ENCODE measurements at places on chromosomes 5 and 9.

DNA sequence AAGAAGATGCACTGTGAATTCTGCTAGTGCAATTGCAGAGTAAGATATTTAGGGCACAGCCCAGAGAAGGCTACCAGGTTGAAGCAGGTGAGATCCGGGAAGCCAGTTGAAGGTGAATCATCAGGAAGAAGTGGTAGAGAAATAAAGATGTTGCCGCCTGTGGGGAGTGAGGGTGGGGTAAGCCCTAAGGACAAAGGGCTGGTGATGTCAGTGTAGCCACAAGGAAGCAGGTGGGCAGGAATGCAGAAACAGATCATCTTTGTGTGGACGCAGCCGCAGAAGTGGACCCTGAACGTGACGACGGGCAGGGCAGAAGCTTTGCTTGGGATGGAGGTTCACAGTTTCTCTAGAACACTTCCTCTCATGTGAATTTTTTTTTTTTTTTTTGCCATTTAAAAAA, 164.2 kb downstream of the ACTL7B start:
- DNase-seq: no peak

DNA sequence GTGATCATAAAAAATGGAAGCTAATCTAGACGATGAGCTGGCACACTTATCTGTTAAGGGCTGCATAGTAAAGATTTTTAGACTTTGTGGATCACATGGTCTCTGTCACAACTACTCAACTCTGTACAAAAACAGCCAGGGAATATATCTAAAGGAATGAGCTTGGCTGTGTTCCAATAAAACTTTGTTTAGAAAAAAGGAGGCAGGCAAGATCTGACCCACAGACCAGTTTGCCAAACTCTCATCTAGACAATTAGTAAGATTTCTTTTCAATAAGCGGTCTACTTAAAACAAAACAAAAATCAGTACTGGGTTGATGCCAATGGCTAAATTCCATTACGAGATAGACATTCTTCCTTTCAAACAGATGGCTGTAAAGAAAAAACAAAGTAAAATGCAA, 53.0 kb upstream of the RETREG1 start:
- DNase-seq: no peak

DNA sequence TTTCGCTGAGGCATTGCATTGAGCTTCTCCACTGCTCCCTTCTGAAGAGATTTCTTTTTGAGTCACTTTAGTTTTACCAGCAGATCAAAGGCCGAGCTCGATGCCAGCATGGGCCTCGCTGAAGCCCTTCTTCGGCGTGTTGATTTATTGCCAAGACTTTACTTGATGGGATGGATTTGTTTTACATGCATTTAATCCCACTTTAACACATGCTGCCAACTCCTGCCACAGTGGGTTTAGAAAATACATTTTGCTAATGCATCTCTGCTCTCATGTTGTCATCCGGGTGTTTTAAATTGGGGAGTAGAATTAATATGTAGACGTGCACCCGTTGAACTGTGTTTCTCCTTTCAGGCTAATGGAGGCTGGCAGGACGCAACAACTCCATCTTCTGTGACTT, 218.3 kb downstream of the PBX3 start:
- DNase-seq: no peak

GRCh38 chr9:21964925-21965385, 29.2 kb downstream of the CDKN2A start:
- DNase-seq: no peak

DNA sequence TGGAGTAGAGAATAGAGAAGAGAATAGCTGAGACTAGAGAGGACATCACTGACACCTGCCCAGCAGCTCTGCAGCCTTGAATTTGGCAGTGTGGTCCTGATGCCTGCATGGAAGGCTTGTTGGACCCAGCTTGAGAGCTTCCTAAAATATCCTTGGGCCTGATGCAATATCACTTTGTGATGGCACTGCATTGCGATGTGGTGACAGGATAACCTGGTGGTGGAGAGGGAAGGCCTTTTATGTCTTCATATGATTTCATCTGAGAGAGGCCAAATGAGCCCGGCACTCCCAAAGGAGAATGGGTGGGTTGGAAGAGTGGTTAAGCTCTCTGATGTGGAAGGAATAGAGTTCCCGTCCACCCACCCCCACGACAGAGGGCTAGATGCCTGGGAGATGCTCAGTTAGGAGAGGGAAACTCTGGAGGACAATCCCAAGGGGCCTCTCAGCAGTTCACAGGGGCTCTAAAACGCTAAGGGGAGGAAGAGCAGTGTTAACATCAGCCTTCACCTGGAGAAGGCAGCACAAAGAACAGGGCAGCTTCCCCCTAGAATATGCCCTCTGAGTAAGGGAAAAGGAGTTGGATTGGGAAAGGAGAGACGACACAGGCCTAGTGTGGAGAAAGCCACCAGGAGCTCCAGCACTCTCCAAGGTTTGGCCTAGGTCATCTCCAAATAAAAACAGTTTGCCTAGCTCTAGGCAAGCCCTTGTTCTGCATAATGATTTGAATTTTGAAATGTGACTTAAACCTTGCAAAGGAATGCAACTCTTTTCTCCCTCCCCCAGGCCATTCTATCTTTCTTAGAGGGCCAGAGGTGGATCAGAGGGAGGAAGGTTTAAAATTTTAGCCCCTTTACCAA, 99.8 kb upstream of the SSBP2 start:
- DNase-seq: no peak

GRCh38 chr5:126594748-126595485, at the start of gene ALDH7A1:
Gene ALDH7A1 (minus strand): TSS chr5:126595219. CDS start chr5:126595198, 21 bp downstream.
- DNase-seq: peak; percentile 99

DNA sequence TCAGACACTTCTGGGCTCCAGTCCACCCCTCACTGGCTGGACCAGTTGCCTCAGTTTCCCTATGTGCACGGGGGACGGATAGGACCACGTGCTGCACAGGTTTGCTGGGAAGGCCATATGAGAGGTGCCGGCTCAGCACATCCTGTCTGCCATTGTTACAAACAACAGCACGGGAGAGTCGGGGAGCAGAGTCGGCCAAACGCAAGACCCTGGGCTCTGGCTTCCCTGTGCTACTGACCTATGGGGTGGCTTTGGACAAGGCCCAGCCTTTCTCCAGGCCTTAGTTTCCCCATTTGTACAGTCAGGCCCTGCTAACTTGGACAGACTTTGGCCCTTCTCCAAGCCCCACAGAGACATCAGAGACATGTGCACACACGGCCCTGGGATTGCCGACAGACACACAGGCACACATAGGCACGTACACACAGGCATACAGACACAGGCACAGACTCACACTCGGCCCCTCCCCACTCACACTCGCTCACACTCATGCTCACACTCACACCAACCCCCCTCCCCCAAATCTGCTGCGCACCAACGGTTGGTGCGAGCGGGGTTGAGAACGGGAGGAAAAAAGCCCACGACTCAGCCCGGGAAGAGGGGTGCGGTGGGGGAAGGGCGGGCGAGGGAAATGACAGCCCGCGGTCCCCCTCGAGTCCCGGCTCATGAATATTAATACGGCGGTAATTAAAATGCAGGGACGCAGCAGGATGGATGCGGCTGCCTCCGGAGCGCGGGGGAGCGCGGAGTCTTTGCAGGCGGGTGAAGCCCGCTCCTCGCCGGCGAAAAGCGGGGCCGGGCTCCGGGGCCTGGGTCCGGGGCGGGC, 133.0 kb downstream of the C9orf50 start:
- DNase-seq: no peak

DNA sequence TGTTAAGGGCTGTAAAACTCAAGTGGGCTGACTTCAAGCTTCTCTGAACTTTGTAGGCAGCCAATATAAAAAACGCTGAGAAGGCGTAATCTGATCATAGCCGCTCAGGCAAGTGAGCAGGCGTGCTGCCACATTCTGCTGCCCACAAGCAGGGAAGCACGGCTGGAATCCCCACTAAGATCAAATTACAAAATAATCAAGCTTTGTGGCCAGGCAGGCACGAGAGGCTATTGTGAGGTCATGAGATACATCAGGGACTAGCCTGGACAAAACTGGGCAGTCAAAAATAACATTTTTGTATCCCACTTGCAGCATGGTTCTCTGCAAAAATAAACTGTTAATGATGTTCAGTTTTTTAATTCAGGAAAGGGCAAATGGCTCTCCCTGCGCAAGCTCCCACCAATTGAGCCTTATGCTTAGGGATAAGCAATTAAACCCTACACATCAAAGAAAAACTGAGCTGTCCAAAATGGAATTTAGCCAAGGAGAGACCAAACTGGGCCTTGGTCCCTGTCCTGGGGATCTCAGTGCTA, 64.0 kb downstream of the POU5F2 start:
- DNase-seq: peak; percentile 94

DNA sequence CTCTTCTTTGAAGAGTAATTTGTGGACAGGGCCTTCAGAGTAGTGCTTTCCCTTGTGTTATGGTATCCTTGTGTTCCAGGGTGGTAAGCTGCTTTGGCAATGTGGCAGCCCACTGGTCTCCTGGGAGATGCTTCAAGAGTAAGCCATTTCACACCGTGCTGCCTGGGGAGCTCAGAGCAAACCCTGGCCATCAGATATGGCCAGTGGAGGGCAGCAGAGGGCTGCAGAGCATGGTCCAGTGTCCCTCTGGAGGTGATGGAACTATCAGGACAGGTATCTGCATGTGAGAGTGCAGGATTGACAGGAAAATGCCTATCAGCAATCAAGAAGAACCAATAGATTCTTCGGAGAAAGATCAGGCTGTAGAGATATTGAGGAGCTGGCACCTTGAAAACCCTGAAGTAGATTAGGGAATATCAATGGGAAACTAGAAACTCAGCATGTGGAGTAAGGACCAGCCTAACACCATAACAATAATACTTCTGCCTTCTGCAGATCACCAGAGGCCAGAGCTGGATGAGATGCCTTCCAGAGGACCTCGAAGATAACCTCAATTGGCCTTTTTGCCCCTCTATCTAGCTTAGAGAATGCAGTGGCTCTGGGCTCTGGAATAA, 90.8 kb downstream of the PLPPR1 start:
- peak; percentile 24 for DNase-seq

DNA sequence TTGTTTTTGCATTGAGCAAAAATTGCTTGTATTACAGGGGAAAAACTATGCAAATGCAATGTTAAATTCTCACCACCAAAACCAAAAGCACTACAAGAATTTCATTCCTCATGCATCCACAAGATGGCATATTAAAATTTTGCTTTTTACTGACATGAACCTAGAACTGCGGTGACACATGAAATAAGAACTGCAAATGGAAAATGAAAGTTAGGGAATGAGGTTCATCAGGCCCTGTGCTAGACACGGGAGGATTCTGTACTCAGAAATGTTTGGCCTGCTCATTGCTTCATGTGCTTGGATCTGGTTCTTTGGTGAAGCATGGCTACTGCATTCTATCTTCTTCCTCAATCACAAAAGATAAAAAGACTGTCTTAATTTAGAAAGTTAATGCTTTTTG, 9.1 kb upstream of the RFK start:
- DNase-seq: peak; percentile 11

GRCh38 chr5:15799612-15800011, 299.6 kb downstream of the FBXL7 start:
- no peak for DNase-seq

DNA sequence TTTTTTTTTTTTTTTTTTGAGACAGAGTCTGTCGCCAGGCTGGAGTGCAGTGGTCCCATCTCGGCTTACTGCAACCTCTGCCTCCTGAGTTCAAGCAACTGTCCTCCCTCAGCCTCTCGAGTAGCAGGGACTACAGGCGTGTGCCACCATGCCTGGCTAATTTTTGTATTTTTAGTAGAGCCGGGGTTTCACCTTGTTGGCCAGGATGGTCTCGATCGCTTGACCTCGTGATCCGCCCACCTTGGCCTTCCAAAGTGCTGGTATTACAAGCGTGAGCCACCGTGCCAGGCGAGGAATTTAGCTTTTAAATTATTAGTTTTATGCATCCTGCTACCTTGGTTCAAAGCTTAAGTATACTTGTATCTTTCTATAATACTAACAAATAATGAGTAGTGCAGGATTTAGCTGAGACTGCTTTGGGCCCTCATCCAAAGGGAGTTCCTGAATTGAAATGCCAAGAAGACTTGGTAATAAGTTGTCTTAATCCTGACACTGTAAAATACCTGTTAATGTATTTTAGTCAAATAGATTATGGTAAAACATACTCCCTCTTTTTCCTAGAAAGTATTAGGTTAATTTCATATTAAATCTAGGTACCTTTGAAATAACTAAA, 5.0 kb downstream of the CDC42SE2 start:
- DNase-seq: peak; percentile 58

GRCh38 chr5:151459680-151460324, 12.4 kb downstream of the SLC36A1 start:
- DNase-seq: no peak

- no peak for DNase-seq
Measured at GRCh38 chr5:14193496-14193895, 50.4 kb downstream of the TRIO start.

GRCh38 chr9:90864779-90865178, 63.2 kb downstream of the SYK start:
- no peak for DNase-seq

- DNase-seq: no peak
Measured at GRCh38 chr9:134435550-134436378, 109.5 kb downstream of the RXRA start.

DNA sequence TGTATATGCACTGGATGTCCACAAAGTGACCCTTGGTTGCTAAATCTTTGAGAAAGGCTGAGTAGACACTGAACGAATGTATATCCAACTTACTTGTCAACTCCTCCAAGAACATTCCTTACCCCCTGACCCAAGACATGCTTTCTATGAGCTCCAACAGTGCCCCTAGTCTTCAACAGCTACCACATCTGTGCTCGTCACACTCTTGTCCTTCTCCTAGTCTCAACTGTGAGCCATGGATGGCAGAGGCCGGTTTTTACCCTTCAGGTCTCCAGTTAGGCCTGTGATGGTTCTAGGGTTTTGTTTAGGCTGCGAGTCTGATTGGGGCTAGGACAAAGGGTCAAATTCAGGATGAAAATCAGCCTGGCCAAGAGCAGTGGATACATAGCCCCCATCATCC, 19.0 kb upstream of the GPX3 start:
- DNase-seq: no peak

- no peak for DNase-seq
Measured at GRCh38 chr5:127656825-127657224, 7.9 kb downstream of the CTXN3 start.

- no peak for DNase-seq
Measured at GRCh38 chr5:67273689-67274356, 77.2 kb upstream of the CD180 start.

GRCh38 chr5:116380621-116381020, 194.0 kb downstream of the SEMA6A start:
- DNase-seq: no peak

All from MG63 (cell line).